Mesendoderm (in vitro differentiated cells): ENCODE measurements at places on chromosomes 3 and 15.

DNA sequence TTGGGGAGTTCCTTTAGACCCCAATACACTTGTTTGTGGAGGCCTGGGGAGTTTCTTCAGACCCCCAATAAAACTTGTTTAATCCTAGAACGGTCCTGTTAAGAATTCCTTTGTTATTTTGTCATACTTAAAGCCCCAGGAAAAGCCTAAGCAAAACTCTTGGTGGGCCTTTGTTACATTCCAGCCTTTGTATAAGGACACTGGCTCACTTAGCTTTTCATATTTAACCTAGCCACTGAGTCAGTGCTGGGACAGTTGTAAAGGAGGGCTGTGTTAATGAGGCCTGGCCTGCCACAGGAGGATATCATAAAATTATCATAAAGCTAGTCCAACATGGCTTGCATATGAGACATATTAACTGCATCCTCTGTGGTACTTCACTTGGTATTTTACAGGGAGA lies 760.1 kb downstream of the ZNF385D start:
- H3K36me3 ChIP-seq = no peaks in the 10 kb centered on the region
- no peaks in the 10 kb centered on the region for H3K4me1 ChIP-seq
- no peak overlapping the region for H3K27ac ChIP-seq
- DNase-seq = peak; percentile 58

DNA sequence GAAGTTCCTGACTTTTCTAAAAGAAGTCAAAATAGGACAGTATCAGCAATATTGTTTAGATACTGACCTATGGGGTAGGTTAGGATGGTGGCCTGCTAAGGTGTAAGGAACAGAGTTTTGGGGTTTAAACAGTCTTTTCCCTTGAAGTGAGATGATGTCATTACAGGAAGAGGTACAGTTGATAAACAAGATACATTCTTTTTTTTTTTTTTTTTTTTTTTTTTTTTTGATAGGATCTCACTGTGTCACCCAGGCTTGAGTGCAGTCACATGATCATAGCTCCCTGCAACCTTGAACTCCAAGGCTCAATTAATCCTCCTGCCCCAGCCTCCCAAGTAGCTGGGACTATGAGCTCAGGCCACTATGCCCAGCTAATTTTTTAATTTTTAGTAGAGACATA lies 33.3 kb downstream of the SLC25A36 start:
- H3K4me3 ChIP-seq = no peak overlapping the region
- H3K36me3 ChIP-seq = no peaks in the 10 kb centered on the region
- no peak for DNase-seq
- no peaks in the 10 kb centered on the region for H3K4me1 ChIP-seq
- no peak overlapping the region for H3K27ac ChIP-seq
- H3K27me3 ChIP-seq = no peaks in the 10 kb centered on the region

DNA sequence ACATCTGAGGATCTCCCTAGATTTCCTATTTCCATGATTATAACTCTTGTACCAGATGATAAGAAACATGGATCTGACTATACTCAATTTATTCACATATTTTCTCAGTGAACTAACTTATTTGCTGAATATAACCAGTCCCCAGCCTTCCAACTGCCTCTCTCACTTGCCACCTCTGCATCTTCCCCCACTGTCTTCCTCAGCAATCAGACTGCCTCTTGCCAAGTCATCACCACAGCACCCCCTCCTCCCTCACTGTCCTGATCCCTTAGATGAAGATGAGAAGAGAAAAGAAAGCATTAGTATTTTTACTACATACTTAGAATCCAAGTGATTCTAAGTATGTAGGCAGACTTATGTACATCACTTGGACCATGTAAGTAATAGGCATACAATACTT lies 71.9 kb downstream of the GTPBP8 start:
- no peaks in the 10 kb centered on the region for H3K36me3 ChIP-seq
- H3K4me1 ChIP-seq = no peaks in the 10 kb centered on the region
- H3K27me3 ChIP-seq = no peaks in the 10 kb centered on the region
- no peak overlapping the region for H3K4me3 ChIP-seq
- no peak overlapping the region for H3K27ac ChIP-seq
- DNase-seq = no peak

- H3K4me1 ChIP-seq = no peaks in the 10 kb centered on the region
- DNase-seq = no peak
- H3K27ac ChIP-seq = no peak overlapping the region
- no peaks in the 10 kb centered on the region for H3K27me3 ChIP-seq
- H3K4me3 ChIP-seq = no peak overlapping the region
Observed at GRCh38 chr3:150497956-150498355, 48.3 kb downstream of the SERP1 start.
